ENCODE measurements at places on chromosomes 13 and 19.

- no peak for DNase-seq
Observed at GRCh38 chr13:33186861-33187291, 98.7 kb downstream of the STARD13 start.

GRCh38 chr13:82292334-82292733 is 1589.9 kb downstream of the SLITRK1 start:
- DNase-seq = no peak

DNA sequence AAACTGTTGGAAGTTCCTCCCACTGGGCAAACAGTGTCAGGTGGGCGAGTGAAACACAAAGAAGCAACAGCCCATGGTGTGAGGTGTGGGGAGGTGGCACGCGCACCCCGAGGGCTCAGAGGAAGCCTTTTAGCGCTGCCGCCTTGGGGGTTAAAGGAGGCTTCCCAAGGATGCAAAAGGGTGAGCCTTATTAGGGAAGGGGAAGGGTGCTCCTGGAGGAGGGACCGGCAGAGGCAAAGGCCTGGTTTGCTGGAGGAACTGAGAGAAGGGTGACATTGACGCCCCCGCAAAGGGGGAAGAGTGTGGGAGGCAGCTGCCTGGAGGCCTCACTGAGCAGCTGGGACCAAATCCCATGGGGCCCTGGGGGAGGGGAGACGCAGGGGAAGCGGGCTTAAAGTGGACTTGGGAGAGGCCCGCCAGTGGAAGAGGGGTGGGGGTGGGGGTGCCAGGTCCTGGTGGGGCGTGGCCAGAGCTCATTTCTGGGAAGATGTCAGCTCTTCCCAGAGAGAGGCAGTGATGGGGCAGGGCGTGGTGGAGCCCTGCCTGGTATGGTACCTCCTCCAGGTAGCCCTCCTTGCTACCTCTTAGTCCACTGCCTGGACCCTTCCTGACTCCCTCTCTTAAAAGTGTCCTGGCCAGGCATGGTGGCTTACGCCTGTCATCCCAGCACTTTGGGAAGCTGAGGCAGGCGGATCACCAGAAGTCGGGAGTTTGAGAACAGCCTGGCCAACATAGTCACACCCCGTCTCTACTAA is 12.0 kb upstream of the FCHO1 start:
- no peak for DNase-seq

DNA sequence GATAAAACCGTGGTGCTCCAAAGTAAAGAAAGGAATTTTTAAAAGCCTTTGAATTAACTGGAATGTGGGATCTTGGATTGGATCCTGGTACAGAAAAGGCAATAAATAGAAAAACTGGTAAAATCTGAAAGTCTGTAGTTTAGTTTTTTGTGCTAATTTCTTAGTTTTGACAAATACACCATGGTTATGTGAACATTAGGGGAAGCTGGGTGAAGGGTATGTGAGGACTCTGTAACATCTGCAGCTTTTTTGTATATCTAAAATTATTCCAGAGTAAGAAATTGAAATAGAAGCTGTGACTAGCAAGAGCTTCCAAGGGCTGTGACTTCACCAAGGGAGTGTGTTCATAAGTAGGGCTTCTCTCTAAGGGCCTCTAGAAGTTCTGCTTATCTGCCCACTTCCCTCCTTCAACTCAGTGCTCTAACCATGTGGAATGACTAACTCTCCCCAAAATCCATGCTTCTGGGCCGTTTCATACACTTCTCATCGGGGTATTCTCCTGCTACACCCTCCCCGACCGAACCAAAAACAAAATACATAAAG is 26.5 kb downstream of the ARHGAP35 start:
- no peak for DNase-seq

GRCh38 chr13:98487522-98487921 is 89.4 kb downstream of the STK24 start:
- DNase-seq = no peak

GRCh38 chr19:1162404-1163282 is 11.4 kb downstream of the SBNO2 start:
- DNase-seq = no peak
